ENCODE measurements at places on chromosomes 3 and 15.

- no peak for DNase-seq
These were observed 533.7 kb upstream of the ATP11B start for GRCh38 chr3:182259579-182259978.

DNA sequence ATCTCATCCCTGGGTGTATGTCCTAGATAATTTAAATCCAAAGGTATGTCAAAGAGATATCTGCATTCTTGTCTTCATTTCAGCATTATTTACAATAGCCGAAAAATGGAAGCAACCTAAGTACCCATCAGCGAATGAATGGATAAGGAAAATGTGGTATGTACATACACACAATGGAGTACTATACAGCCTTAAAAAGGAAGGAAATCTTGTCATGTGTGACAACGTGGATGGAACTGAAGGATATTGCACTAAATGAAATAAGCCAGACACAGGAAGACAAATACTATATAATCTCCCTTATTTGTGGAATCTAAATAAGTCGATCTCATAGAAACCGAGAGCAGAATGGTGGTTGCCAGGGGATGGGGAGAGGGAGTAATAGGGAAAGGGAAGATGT lies 16.8 kb upstream of the MGLL start:
- no peak for DNase-seq

DNA sequence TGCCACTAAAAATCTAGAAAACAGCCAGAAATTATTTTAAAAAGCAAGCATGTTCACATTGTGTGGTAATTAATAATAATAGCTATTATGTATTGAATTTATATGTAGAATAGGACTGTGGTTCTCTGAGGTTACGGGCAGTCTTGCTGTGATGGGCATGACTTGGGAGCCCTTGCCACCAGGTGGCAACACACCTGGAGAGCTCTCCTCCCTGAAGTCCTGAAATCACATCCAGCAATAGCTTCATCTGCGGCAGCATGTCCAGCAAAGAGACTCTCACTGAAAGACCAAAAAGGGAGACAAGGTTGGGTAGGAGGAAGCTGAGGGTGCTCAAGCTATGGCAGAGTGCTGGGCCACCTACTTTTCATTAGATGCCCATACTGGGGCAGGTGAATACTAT lies 206.8 kb upstream of the IL12A start:
- no peak for DNase-seq

DNA sequence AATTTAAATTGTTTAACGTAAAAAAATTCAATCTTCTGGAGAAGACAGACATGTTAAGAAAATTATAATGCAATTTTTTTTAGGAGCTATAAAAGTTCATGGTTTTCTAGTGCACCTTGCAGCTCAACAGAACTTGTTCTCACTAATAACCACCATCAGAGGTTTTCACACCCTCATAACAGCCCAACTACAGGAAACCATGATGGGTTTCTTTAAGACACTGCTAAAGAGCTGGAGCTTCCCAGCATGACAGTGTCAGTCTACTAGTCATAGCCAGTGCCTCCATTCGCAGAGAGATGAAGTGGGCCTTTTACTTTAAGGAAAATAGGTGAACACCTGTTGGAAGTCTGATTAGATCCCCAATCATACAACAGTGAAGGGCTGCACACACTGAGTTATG lies 224.1 kb upstream of the TRIM42 start:
- no peak for DNase-seq

DNA sequence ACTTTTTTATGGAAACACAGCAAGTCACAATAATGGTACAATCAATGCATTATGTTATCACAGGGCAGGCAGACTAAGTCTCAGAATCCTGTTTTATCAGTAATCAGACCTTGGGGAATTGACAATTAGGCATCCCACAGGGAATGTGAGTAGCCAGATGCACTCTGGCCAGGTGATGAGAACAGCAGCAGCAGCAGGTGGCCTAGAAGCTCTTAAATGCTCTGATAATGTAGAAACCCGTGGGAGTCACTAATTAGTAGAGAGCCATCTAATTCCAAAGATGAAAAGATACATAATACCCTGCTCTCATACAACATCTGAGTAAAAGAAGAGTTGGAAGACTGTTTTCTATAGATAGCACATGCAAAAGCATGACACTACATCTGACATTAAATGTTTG lies 12.6 kb downstream of the CEP152 start:
- DNase-seq = no peak

GRCh38 chr15:51022206-51022605 lies 72.5 kb downstream of the TNFAIP8L3 start:
- DNase-seq = no peak

- DNase-seq = no peak
These were observed 134.0 kb upstream of the IL12A start for GRCh38 chr3:159854500-159855124.

DNA sequence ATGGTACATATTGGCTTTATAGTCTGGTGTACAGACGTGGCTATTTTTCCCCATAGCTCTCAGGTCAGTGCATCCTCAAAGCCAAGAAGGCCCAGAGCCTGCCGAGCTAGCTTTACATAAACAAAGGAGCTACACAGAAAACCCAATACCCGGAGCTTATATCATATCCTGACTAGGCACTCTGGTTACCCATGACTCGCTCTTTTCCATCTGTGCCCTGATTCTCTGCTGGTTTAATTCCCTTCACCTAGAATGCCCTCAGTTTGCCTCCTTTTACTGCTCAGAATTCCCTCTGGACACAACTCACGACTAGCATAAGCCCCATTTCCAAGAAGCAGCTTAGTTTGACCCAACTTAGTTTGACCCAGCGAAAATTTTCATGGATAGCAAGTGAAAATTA lies 110.8 kb downstream of the TIGIT start:
- DNase-seq = no peak

- DNase-seq = no peak
These were observed 53.0 kb downstream of the NR1I2 start for GRCh38 chr3:119834754-119835370.

DNA sequence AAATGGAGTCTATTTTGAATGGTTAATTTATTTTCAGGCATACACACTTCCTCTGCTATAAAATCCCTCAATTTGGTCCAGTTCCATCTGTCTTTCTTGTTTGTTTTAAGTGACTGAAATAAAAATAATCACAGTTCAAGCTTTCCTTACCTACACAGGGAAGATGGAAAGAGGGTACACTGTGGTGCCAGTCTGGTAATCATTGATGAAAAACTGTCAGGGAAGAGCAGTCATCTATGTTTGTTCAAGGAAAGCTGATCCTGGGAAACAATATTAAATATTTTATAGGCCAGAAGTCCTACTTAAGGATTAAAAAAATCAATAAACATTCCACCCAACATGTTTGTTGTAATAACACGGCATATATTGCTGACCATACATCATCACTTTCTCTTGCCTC lies 115.2 kb upstream of the KCNMB2 start:
- DNase-seq = no peak

DNA sequence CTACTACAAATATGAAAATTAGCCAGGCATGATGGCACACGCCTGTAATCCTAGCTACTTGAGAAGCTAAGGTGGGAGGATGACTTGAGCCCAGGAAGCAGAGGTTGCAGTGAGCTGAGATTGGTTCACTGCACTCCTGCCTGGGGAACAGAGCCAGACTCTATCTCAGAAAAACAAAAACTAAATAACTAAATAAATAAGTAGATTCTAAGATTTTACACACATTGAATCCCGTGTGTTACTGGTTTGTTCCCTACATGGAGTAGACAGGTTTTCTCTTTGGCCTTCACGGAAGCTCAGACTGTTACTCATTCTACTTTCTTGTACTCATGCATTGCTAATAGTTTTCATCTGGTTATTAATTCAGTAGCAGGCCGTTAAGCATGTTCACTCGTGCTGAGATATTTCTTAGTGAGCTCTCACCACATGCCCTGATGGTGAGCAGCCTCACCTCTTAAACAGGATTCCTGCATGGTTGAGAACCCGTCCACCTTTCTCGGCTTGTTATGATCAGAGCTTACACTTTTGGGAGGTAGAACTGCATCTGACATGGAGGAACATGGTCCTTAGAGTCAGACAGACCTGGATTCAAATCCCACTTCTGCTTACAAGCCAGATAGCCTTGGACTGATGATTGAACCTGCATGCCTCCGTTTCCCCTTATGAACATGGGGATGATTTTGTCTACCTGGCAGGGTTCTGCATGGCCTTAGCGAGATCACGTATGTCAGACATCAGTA lies 49.1 kb downstream of the CMTM7 start:
- DNase-seq = no peak

DNA sequence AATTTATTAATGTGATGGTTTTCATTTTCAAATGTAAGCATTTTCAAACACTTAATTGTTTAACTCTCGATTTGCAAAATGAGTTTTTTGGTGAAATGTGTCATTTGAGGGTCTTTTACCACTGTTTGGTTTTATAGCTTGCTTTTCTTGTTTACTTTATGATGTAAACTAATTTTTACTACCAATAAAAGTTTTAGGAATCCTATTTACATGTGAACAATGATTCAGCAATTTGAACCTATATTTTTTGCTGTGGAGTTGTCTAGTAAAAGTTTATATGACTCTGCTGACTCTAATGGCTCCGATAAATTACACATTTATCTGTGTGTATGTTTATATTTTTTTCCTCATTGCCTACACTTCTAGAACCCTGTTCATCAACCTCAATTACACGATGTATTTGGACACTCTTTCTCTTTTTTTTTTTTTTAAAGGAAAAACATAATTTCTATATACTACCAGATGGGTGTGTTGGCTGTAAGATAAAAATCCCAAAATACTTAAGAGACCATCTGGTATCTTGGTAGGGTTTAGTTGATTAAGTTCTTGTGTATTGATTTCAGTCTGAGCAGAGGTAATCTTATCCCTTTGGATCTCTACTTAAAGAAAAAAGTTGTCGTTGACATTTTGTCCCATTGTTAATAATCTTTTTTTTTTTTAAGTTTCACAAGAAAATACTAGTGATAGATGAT lies 89.5 kb downstream of the PTPRG start:
- no peak for DNase-seq

DNA sequence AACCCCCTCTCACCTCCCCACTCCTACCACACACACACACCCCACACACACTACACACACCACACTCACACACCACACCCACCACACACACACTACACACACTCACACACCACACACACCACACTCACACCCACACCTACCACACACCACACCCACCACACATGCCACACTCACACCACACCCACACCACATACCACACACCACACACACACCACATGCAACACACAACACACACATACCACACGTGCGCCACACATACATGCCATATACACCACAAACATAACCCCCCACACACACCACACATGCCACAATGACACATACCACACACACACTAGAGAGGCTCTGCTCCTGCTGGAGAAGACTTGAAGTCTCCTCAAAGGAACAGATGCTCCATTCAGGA lies 5.9 kb upstream of the ITPKA start:
- peak; percentile 62 for DNase-seq

DNA sequence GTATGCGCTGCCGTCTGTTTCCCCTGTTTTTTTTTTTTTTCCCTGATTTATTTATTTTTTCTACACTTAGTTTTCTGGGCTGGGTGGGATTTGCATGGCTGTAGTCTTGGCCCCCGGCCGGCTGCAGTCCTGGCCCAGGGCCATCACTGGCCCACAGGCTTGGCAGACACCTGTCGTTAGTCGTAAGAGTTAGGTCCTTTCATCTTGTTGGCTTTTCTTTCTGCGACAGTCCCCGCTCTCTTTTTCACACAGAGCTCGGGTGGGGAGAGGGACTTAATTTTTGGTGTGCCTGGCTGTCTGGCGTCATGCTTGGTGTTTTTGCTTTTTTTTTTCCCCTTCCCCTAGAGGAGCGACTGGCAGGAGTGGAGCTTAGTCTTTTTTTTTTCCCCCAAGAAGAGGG lies 183.4 kb downstream of the KLF13 start:
- no peak for DNase-seq

- DNase-seq = no peak
These were observed 204.8 kb downstream of the RSRC1 start for GRCh38 chr3:158314426-158315357.

DNA sequence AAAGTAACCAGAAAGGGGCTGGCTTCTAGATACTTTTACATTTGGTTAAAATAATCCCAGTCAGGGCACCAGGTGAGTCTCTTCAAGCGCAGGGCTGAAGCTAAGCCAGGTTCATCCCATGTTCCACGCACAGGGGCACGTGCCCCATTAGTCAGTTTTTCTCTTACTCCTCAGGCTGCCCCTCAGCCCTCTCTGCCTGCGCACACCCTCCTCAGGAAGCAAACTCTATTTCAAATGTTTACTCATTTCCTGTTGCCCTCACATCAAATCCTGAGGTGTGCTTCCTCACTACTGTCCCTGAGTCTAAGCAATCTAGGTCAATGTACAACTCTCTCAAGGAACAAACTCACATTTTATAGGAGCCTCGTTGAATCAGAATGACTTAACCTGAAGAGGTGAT lies 48.5 kb downstream of the THBS1 start:
- DNase-seq = peak; percentile 44

DNA sequence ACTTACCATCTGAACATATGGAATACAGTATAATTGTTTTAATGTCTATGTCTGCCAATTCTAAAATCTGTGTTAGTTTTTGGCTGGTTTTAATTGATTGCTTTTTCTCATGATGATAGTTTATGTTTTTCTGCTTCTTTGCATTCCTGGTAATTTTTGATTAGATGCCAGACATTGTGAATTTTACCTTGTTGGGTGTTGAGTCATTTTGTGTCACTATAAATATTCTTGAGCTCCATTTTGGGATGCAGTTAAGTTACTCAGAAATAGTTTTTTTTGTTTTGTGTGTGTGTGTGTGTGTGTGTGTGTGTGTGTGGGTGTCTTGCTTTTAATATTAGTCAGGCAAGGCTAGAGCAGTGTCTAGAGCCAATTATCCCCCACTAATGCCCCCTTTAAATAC lies 818.8 kb upstream of the NR2F2 start:
- no peak for DNase-seq

GRCh38 chr3:56557831-56558170 lies 826 bp downstream of the CCDC66 start:
- DNase-seq = no peak

GRCh38 chr3:18757476-18757875 lies 332.3 kb upstream of the SATB1 start:
- no peak for DNase-seq
